ENCODE measurements at places on chromosomes 12 and 14.

- no peak for DNase-seq
Measured at GRCh38 chr12:6334359-6334758, 7.5 kb downstream of the TNFRSF1A start.

- no peak for DNase-seq
Measured at GRCh38 chr12:129827102-129827865, 76.5 kb downstream of the TMEM132D start.

- DNase-seq, result no peak
Measured at GRCh38 chr12:84361651-84362551, 550.7 kb downstream of the SLC6A15 start.

DNA sequence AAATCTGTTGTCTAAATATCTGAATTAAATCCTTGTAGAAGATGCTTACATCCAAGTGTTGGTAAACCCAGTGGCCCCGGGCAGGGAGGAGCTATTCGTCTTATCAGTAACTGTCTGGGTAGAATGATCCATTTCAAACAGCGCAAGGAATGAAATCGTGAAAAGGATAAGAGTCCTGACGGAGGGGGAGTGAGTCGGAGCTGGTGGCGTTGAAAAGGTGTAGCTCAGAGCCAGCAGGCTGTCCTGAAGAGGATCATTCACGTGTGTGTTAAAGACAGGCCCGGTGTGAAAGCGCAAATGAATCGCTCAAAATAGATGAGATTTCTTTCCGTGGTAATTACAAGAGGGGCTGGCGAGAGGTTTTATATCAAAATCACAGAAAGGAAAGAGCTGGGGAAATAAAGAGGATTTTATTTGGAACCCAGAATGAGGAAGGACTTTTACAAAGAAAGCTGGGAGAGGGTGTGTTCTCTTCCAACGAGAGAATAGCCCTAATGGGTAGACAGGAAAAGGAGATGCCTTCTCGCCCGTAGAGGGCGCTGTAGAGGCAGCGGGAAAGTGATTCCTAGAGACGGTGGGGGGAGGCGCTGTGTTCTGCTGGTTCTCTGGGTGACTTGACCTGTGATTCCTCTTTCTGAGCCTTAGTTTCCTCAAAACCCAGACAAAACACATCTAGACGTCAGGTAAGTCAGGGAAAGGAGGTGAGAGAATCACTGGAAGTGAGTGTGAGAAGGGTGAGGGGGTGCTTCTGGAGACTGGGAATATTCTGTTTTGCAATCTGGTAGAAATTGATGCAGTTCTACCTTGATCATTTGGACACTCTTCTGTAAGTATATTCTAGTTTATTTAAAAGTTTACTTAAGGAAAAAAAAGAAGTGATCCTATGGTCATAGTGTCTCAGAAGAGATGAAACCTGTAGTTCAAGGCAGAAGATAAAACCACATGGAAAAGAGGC is 39.3 kb downstream of the SRRM4 start:
- no peak for DNase-seq

- DNase-seq, result no peak
Measured at GRCh38 chr12:113154351-113154973, 4.9 kb downstream of the CFAP73 start.

- DNase-seq, result peak; percentile 25
Measured at GRCh38 chr12:6632026-6632983, 3.5 kb downstream of the LPAR5 start.

DNA sequence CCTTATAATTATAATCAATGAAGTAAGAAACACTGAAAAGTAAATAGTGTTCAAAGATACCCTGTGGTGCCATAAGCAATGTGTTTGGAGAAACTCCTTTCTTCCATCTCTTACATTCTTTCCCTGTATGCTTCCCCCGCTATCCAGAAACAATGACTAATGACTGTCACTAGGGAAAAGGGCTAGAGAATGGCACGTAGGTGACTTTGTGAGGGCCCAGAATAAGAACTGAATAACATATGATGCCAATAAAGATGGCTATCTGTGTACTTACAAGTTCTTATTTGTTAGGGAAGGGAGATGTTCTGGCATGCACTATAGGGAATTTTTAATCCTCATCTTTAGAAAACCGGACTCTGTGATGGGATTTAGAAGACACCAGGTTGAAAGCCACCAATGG is 4.7 kb upstream of the KRT7 start:
- no peak for DNase-seq

- no peak for DNase-seq
Measured at GRCh38 chr12:131591714-131592709, 118.9 kb upstream of the SFSWAP start.
